ENCODE measurements at places on chromosomes 12 and 14.

- no peak for DNase-seq
Observed at GRCh38 chr12:48122065-48122834, 3.1 kb downstream of the PFKM start.

- no peak for DNase-seq
Observed at GRCh38 chr14:105884808-105885281, 358.5 kb downstream of the TMEM121 start.

DNA sequence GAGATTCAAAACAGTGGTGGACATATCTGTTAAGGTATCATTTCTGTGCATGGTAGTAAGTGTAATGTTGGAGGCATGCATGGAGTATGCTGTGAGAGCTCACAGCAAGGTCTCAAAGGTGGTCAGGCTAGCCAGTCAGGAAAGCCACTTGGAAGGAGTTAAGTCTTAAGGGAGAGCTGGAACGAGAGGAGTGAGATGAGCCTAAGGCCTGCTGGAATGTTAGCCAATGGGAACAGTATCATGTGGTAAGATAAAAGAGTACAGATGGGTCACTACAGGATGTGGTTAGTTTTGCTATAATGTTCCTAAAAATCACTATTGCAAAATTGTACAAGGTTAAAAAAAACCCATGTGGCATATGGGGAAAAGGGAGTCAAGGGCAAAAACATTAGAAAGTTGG lies 311.7 kb upstream of the E2F7 start:
- no peak for DNase-seq

DNA sequence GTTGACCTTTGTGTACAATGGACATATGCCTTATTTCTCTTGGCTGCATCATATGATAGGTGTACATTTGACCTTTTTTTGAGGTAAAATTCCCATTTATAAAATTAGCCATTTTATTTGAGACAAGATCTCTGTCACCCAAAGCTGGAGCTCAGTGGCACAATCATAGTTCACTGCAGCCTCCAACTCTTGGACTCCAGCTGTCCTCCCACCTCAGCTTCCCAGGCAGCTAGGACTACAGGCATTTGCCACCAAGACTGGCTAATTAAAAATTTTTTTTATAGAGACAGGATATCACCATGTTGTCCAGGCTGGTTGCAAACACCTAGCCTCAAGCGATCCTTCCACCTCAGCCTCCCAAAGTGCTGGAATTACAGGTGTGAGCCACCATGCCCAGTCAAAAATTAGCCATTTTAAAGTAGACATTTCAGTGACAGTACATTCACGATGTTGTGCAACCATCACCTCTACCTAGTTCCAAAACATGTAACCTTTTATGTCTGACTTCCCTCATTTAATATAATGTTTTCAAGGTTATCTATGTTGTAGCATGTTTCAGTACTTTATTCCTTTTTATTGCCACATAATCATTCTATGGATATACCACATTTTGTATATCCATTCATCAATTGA lies 5.4 kb downstream of the G2E3 start:
- DNase-seq: no peak

GRCh38 chr12:51721282-51721940 lies 127.1 kb downstream of the FIGNL2 start:
- DNase-seq: no peak

DNA sequence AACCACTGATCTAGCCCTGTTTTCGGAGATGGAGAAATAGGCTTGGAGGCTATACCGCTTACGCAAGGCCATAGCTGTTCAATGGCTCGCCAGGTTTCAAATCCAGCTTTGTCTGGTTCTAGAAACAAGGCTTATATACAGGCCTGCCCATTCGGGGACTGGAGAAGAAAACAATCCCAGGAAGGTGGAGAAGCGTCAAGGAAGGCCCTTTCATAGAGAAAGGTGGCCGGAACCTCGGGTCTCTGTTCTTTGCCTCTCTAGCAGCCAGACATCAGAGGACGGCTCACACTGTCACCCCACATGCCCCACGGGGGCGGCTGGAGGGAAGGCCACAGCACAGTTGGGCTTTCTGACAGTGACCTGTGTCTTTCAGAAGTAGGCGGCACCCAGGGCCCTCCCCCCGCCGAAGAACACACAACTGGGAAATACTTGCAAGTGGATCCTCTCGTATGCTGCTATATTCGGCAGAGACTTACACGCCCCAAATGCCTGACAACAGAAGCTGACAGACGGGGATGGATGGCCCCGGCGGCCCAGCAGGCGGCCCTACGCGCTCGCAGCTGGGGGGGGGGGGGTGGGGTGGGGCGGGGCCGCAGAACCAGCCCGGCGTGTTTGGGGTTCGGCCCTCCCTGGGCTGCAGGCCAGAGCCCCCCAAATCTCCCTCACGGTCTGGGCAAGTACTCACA lies 4.5 kb upstream of the SETD1B start:
- DNase-seq: no peak

- no peak for DNase-seq
Observed at GRCh38 chr12:131142891-131143657, 189.4 kb downstream of the ADGRD1 start.

DNA sequence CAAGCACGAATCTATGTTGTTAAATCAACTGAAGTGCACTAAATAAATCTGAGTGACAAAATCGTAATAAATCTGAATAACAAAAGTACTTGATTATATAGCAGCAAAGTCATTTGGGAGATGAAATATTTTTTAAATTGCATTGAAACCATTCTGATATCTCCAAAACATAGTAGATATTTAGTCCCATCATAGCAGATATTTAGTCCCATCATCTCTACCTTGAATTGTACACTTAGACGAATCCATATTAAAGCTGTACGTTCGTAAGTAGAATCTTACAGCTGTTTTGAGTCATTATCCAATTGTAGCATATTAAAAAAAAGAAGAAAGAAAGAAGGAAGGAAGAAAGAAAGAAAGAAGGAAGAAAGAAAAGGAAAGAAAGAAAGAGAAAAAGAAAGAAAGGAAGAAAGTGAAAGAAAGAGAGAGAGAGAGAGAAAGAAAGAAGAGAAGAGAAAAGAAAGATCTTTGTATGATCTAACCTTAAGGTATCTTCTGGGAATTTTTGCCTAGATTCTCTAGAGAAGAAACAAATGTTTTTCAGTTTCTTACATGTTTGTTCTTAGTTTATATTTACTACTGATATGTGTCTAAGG lies 2.6 kb downstream of the DCN start:
- DNase-seq: no peak

DNA sequence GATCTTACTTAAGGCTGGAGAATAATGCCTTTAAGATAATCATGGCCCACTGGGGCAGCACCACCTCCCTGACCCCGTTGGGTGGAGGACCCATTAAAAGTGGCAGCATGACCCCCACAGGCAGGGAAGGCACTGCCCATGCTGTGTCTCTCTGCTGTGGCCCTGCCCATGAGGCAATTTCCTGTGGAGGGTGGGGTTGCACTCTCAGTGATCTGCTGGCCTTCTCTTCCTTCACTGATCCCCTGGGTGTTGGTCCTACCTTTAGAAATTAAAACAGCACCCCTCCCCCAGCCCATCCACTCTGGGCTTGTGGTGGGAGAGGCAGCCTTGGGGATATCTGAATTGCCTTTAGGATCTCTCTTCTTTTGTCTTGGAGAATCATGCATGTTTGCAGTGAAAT lies 17.3 kb downstream of the KLRK1 start:
- no peak for DNase-seq

DNA sequence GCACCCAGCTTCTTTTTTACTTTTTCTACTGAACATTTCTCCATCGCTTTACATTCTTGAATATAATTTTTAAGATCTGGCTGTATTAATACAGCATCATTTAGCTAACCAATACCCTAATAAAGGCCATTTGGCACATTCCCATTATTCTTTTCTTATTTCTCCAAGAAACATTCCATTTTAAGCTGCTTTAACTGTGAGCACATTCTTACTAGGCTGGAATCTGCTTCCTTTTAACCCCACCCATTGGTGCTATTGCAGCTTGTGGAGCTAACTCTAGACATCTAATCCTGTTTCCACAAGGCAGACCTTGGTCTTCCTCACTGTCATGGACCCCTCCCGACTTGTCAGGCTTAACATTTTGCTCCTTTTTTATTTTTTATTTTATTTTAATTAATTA lies 15.2 kb downstream of the CALM1 start:
- no peak for DNase-seq

DNA sequence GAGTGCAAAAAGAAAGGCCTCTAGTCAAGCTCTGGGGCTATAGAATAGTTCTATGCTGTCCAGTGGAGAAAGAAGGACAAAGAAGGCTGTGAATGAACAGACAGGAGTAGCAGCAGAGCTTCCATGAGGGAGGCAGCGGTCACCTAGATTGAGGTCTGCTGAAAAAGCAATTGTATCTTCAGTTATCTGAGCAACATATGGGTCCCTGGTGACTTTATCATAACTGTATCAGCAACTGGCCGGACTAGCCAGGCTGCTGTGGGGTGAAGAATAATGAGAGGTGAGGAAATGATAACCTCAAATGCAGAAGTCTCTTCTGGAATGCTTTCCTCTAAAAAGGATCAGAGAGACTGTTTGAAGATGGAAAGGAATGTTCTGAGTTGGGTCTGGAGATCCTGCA lies 971.3 kb upstream of the TMEM132C start:
- DNase-seq: no peak

DNA sequence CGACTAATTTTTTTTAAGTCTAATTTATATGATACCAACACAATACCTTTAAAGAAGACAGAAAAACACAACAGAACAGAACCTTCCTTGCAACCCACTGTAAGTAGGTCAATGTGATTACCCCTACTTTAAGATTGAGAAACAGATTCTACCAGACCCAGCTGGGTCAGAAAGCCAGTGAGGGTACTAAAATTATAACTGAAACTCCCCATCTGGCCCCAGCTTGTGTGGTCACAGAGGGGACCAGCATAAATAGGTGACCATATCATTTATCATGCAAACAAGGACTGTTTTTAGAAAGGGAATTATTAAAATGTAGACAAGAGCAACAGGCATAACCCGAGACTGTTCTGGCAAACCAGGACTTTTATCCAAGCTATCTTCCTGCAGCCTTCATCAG lies 30.1 kb upstream of the FRMD6 start:
- no peak for DNase-seq

DNA sequence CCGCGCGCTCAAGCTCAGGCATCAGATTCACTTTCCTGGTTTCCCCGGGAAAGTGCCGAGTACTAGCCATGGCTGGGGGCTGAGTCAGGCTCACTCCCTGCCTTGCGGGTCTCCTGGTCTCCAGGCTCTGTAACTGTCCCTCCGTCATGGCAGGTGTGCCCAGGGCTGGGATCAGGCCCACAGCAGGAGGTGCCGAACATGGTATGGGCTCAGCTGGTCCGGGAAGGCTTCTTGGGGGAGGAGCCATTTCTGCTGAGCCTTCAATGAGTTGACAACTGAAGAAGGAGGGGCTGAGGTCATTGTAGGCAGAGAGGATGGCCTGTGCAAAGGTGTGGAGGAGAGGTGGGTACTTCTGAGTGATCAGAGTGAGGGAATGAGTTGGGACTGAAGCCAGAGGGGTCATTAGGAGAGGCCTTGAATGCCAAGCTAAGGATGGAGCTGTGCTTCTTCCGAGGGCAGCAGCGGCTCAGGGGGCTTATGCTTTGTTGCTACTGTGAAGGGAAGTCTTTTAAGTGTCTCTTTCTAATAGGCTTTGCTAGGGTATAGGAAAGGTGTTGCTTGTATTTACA lies 769 bp downstream of the EXOC3L4 start:
- DNase-seq: no peak

GRCh38 chr14:68550338-68550715 lies 242.5 kb downstream of the ZFP36L1 start:
- DNase-seq: no peak

- DNase-seq: no peak
Observed at GRCh38 chr14:69132513-69133181, 20.3 kb downstream of the DCAF5 start.

DNA sequence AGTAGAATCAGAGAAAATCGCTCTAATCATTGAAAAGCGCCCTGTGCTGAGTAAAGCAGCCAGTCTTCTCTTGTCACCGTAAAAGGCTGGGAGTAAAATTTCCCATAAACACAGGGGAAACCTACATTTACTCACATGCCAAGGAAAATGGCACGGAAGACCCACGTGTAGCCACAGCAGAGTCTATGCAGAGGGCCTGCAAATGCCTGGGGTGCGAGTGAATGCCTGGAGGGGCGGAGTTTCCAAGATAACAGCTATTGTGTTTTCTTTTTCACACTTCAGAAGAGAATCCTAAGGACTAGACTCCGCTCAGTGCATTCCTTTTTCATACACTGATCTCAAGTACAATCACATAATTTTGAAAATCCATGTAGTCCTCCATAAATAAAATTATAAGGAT lies 159.9 kb upstream of the FOXN3 start:
- DNase-seq: no peak

GRCh38 chr12:45260104-45260815 lies 44.4 kb downstream of the ANO6 start:
- no peak for DNase-seq

- no peak for DNase-seq
Observed at GRCh38 chr12:3090240-3091037, 13.3 kb downstream of the TSPAN9 start.

DNA sequence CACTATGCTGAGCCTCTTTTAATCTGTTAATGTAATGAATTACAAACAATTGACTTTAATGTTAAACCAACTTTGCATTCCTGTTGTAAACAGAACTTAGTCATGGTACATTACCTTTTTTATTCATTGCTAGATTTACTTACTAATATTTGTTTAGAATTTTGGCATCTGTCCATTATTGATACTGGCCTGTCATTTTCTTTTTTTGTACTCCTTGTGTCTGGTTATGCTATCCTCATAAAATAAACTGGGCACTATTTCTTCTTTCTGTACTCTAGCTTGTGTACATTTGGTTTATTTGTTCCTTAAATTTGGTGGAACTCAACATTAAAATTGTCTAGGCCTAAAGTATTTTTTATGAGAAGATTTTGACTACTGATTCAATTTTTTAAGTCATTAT lies 32.1 kb downstream of the SPATA7 start:
- no peak for DNase-seq

GRCh38 chr12:46217541-46218321 lies 51.1 kb downstream of the SLC38A1 start:
- DNase-seq: no peak

- DNase-seq: no peak
Observed at GRCh38 chr14:75917322-75917945, 64.4 kb downstream of the TGFB3 start.

DNA sequence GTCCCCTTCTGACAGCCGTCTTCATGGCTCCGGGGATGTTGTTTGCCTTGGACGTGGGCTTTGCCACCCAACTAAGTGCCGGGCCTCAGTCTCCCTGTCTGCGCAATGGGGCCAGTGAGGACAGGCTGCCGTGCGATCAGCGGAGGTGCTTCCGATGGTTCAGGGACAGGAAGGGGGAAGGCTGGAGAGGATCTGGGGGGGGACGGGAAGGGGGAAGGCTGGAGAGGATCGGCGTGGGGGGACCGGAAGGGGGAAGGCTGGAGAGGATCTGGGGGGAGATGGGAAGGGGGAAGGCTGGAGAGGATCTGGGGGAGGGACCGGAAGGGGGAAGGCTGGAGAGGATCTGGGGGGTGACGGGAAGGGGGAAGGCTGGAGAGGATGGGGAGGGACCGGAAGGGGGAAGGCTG lies 3.4 kb downstream of the MMP17 start:
- no peak for DNase-seq

GRCh38 chr14:99125616-99126431 lies 146.2 kb downstream of the BCL11B start:
- DNase-seq: no peak

Data from activated CD8-positive, alpha-beta memory T cell treated with anti-CD3 and anti-CD28 coated beads for 1 hour (primary cell).